NCI-H2081 (cell line): ENCODE measurements at places on chromosomes 1 and 21.

- DNase-seq = no peak
Observed at GRCh38 chr1:5526385-5526750, 465.9 kb downstream of the NPHP4 start.

DNA sequence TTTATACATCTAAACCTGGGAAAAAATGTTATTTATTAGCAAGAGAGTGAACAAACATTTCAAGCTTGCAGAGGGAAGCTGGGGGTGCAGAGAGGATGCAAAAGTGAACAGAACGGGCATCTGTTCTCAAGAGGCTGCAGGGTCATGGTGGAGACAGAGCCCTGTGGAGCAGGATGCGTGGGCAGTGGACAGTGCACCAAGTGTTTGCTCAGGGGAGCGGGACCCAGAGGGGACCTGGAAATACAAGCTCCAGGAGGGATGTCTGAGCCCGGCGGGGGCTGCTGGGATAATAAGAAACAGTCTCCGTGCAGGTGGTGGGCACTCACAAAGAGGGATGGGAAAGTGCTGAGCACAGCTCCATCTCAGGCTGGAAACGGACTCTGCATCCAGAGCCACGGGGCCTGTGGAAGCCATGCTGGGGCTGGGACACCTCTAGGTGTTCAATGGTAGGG lies 105.3 kb upstream of the SLC45A1 start:
- DNase-seq = no peak

GRCh38 chr1:244157731-244158438 lies 106.8 kb downstream of the ZBTB18 start:
- no peak for DNase-seq

DNA sequence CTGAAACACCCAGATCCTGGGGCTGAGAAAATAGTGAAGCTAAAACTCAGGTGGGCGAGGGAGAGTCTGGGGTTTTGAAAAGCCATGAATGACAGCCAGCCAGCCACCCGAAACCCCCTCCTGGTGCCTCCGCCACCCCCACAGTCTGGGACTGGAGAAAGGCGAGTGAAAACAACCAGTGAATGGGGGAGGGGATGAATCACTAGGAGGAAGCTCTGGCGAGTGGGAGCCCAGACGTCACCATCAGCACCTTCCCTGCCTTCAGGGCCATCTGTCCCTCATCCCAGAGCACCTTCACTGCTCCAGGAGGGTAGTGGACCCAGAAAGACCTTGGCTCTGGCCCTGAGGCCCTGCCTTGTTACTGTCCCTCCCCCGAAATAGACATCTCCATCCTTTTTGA lies 9.2 kb downstream of the RORC start:
- no peak for DNase-seq

DNA sequence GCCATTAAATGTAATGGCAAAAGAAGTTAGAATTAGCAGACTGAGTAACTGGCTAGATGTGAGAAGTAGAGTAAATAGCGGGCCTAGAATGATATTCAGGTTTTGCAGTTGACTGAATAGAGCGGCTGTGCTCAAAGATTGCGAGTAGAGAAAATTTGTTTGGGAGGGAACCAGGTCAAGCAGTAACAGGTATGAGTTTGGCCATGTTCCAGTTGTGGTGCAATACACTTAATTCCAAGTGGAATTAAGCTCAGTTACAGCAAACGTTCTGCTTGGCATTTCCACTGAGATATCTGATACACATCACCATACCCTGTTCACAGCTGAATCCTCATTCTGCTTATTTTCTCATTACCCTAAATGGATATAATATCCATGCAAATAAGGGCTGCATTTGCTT lies 1382.9 kb downstream of the MRPL39 start:
- DNase-seq = no peak

DNA sequence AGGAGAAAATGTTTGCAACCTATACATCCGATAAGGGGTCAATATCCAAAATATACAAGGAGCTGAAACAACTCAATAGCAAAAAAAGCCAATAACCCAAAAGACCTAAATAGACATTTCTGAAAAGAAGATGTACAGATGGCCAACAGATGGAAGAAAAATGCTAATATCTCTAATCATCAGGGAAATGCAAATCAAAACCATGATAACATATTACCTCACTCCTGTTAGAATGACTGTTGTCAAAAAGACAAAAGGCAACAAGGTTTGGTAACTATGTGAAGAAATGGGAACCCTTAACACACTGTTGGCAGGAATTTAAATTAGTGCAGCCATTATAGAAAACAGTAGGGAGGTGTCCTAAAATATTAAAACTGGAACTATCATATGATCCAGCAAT lies 74.7 kb downstream of the LEPR start:
- DNase-seq = no peak

DNA sequence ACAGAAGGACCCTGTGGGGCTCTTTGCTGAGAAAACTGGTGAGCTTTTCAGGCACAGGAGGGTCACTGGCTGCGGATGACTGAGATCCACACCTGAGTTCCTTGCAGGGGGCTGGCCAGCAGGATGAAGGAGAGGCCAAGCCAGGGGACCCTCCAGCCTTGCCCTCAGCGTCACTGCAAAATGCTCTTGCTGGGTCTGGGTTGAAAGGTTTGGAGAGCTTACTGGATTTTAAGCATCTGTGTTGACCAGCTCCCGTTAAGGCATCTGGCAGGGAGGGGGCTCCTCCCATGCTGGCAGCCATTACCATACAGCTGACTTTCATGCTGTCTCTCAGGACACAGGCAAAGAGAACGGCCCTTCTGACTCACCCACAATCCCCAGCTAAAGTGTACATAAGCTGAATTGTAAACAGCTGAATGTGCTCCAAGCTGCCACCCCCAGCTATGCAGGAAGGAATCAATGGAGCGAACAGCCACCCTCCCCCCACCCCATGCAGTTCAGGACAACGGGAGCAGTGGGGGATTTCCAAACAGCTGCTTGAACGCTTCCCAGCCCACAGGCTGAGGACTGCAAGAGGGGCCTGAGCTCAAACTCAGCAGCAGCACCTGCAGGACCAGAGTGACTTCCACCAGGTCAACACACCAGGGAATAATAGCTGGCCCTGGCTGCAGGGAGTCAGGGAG lies 21.3 kb upstream of the A3GALT2 start:
- DNase-seq = peak; percentile 98

DNA sequence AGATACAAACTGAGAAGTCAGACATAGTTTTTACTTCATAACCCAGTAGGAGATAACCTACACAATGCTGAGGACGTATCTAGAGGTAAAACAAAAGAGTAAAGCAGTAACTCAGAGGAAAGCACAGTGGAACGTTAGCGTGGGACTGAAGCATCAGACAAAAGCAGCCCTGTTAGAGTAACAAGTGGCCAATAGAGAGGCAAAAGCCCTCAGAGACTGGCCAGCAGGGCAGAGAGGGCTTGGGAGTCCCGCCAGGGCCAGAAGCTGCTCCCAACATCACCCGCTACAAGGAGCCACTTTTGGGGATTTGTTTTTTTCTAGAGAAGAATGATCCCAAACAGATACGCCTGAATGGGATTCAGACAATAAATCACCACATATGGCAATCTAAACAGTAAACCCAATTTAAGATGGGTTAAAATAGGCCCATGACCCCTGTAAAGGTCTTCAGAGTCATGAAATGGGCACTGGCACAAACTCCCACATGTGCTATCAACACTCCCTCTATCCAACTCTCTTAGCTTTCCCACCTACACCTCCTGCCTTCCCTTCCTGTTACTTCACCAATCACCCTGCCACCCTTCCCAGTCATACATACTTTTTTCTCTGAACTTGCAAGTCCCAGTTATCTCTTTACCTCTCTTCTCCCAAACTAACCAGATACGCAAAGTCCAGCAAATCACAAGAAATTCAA lies 17.2 kb downstream of the TADA1 start:
- DNase-seq = no peak

- DNase-seq = no peak
Observed at GRCh38 chr1:244280859-244281258, 170.8 kb downstream of the ADSS2 start.

- no peak for DNase-seq
Observed at GRCh38 chr1:169113613-169114119, 7.2 kb downstream of the ATP1B1 start.

DNA sequence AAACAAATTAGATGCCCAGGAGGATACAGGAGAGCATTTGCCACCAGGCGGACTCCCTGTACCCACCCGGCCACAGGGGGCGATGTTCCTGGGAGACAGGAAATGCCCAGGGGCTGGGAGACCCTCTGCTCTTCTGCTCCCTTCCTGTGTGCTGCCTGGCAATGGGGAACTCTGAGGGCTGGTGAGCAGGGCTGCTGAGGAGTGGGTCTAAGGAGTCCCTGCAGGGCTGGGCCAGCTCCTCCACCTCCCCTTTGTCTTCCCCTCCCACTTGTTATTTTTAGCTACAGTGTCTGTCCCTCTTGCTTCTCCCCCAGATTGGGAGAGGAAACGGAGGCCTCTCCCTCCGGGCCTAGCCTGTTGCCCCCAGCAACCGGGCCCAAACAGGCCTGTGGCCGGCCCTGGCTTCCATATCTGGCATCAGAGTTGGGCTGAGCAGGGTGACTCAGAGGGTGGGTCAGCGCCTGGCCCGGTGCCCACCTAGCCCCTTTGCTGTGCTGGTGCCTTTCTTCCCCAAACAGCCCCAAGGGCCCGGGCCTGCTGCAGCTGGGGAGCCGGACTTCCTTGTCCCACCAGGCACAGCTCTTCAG lies 11.6 kb downstream of the LMNA start:
- DNase-seq = no peak

DNA sequence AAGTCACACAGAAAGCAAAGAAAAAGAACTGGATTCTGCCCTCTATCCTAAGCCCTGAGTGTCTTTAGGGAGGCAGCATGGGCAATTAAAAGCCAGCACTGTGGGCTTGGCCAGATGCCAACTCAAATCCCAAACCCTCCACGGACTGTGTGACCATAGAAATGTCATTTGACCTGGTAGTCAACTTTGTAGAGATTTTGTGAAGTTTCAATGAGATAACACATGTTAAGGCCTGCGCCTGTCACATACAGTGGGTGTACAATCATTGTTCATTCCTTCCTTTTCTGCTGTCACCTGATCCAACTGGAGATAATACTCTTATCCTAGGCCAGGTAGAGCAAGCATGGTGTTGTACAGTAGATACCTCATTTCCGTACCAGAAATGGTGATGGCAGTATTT lies 54.2 kb downstream of the TMEM53 start:
- DNase-seq = no peak

GRCh38 chr1:169557131-169557530 lies 29.1 kb downstream of the F5 start:
- no peak for DNase-seq

GRCh38 chr1:242462867-242463266 lies 61.6 kb downstream of the PLD5 start:
- no peak for DNase-seq

- no peak for DNase-seq
Observed at GRCh38 chr1:59412718-59413326, 115.9 kb downstream of the FGGY start.

- DNase-seq = no peak
Observed at GRCh38 chr1:156660752-156661112, 16.5 kb downstream of the NES start.

DNA sequence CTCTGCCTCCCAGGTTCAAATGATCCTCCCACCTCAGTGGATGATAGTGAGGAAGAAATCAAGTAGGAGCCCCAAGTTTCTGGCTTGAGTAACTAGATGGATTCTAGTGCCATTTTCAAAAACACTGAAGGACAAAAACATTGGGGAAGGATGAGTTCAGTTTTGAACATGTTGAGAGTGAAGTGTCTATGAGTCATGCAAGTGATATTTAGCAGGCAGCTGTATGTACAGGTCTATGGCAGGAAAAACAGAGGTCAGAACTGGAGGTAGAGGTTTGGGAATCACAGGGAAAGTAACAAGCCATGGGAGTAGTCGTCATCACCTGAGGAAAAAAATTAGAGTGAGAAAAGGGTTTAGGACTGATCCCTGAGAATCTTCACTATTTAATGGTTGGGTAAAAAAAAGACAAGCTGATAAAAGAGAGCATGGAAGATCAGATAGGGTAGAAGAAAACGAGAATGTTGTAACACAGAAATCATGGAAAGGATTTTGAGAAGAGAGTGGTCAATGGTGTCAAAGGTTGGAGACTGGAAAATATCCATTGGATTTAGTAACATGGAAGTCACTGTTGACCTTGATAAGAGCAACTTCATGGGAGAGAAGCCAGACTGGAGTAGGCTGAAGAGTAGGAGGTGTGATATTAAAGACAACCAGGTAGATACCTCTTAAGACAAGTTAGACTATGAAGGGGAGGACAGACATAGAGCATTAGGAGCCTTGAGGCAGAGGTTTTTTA lies 53.1 kb downstream of the DIPK1A start:
- no peak for DNase-seq

- no peak for DNase-seq
Observed at GRCh38 chr1:112712701-112713128, 2.4 kb downstream of the PPM1J start.

DNA sequence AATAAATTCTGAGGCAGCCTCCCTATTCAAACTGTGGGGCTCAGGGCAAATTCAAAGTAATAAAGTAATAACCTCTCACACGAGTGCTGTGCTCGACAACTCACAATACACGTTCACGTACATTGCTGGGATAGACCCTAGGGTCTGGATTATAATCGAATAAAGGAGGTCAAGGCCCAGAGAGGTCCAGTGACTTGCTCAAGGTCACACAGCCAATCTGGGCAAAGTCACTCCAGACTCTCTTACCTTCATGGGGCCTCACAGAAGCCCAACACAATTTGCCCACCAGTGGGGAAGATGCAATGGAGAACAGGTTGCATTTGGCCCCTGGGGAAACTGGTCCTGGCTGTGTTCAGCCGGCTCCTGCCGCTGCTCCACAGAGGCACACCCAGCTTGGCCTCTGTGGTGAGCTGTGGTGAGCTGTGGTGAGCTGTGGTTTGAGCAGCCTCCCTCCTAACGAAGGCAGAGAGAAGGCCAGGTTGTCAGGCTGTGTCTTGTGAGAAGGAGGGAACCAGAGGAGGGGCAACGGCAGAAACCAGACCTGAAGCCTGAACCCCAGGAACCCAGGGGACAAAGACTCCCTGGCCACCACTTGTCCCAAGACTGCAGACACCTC lies 35.1 kb downstream of the NUAK2 start:
- DNase-seq = no peak

GRCh38 chr1:172761581-172762486 lies 102.9 kb downstream of the FASLG start:
- DNase-seq = no peak

DNA sequence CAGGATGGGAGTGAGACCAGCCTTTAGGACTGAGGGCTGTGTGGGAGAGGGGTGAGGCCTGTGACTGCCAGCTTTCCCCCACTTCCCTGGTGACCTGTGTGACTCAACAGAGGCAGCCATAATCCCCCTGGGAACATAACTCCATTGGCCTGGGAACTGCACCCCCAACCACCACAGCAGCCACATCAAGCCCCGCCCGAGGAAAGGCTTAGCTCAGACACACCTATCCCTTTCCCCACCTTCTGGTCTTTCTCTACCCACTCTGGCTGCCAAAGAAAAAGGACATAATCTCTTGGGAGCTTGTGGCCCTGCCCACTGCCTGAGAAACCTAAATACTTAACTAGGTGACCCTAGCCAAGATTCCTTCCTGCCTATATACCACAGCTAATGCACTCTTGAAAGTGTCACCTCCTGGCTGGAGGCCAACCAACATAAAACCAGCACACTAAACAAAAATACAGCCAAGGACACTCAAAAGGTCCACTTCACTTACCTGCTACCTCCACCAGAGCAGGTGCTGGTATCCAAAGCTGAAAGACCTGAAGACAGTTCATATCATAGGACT lies 406.6 kb upstream of the CAMK1G start:
- DNase-seq = no peak
